CD8-positive, alpha-beta memory T cell (primary cell): ENCODE measurements at places on chromosomes 12 and 14. TPM values are rescaled to one million over a fixed set of nuclear protein-coding genes. Genes with fewer than 3 reads are reported as not detected.

DNA sequence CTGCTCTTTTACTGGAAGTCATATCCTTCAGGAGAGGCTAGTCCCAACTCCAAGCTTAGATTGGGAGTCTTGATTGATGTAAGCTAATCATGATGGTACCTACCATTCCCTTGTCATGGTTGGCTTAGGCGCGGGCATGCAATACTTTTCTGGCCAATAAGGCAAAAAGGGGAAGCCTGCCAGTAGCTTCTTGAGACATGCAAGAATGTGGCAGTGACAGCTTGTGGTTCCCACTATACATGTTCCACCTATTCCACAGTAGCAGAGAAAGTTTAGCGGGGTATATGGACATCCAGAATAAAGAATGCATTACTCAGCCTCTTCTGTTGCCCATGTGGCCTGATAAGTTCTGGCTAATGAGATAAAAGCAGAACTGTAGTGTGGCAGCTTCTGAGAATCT, 55.0 kb downstream of the AP5M1 start:
- DNase-seq, result no peak

DNA sequence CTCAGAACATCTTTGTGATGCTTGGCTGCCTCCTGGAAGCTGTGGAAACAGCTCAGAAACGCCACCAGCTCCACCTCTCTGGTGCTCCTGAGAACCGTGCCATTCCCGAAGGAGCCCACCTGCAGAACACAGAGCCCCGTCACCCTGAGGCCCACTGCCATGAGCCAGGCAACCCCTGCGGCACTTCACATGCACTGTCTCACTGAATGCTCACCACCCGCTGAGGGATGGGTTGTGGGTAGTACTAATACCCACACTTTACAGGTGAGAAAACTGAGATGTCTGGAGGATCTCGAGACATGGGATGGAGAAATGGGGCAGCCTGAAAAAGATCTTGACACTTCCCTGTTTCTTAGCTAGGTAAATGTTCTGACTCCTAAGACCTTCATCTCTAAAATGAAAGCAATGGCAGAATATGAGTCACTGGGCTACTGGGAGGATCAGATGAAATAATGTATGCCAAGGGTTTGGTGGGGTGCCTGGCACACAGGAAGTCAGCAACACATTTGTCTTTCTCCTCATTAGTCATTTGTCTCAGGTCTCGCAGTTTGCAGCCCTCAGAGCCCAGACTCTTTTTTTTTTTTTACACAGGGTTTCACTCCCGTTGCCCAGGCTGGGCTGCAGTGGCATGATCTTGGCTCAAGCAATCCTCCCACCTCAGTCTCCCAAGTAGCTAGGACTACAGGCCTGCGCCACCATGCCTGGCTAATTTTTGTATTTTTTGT, 5.3 kb downstream of the OASL start:
- DNase-seq, result peak; percentile 78

DNA sequence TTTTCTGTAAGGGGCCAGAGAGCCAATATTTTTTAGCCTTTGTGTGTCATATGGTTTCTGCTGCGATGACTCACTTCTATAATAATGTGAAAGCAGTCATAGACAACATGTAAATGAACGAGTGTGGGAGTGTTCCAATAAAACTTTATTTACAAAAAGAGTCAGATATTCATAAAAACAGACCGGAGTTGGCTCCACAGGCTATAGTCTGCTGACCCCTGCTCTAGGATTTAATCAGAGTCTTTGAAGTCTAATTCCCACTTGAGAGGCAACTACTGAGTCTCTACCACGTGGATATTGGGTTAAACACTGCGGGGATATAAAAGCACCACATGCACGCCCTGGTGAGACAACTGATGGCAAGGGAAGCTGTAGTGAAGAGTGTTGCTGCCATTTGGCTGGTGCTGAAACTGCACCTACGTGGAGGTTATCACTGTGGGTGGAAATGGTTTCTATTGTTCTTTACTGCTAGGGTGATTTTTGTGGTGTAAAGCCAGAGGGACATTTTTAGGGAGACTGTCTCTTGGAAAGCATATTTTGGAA, 3.6 kb upstream of the NINJ2 start:
- DNase-seq, result no peak

DNA sequence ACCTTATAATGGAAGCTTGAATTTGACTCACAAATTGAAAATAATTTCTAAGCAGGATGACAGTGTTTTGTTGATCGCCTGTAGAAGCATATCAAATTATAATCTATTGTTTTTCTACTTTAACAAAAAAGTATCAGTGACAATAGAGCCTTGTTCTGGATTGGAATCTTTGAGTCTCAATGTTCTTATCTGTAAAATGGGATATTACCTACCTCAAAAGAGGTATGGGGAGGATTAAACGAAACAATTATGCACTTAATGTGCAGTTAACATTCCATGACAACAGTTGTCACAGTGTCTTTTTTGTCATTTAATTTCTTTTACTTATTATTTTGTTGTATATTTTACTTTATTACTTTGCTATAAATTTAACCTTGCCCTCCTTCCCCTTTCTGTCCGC, 1.1 kb downstream of the RTRAF start:
- DNase-seq, result no peak

- no peak for DNase-seq
Observed at GRCh38 chr14:100566119-100566518, 21.1 kb downstream of the BEGAIN start.

GRCh38 chr12:78420991-78421390, 443.6 kb upstream of the SYT1 start:
- DNase-seq, result no peak

- no peak for DNase-seq
Observed at GRCh38 chr12:16271062-16271461, 6.4 kb downstream of the SLC15A5 start.

The ULK1 gene
- total RNA-seq, result 18.7 TPM

GRCh38 chr12:100317371-100317770, 39.5 kb upstream of the SLC17A8 start:
- DNase-seq, result no peak

The MANSC1 gene
- 0.31 TPM for total RNA-seq

- no peak for DNase-seq
Observed at GRCh38 chr12:107983756-107984472, 145.2 kb upstream of the WSCD2 start.

DNA sequence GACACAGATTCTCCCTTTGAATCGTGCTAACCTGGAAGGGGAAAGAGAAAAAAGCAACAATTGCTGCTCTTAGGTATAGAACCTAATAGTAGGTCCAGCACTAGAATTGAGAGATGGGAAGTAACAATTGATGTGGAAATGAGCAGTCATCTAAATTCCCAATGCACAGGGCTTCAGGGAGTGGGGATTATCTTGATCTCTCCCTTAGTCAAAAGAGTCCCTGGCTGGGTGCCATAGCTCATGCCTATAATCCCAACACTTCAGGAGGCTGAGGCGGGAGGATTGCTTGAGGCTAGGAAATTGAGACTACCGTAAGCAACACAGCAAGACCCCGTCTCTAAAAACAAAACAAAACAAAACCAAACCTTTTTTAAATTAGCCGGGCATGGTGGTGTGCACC, 4.0 kb downstream of the APOBEC1 start:
- no peak for DNase-seq

DNA sequence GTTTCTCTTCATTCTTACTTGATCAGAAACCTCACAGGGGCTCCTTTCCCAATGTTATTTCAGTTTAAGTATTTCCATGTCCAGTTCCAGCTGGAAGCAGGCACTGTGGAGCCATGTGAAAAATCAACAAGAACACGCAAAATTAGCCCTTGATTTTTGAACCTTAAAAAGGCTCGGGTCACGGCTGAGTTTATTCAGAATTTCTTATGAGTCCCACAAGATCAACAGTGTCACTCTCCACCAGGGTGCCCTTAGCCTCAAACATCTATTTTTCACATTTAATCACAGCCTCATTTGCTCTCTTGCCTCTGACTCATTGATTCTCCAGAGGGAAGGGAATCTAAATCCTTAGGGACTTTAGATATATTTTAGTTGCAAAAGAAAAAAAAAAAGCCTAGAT, 157.7 kb upstream of the AVPR1A start:
- no peak for DNase-seq

The SCN8A gene
- 0.66 TPM for total RNA-seq

The PPP1R13B gene
- total RNA-seq, result 14.0 TPM
